ENCODE measurements at places on chromosomes 5 and 9.

- no peak for DNase-seq
These were observed 8.0 kb downstream of the SYNPO start for GRCh38 chr5:150648294-150649107.

GRCh38 chr9:88926781-88927505 lies 64.3 kb upstream of the S1PR3 start:
- no peak for DNase-seq

GRCh38 chr9:18906656-18907395 lies 126.2 kb downstream of the SAXO1 start:
- DNase-seq = no peak

- DNase-seq = no peak
These were observed 291.4 kb downstream of the CSNK1G3 start for GRCh38 chr5:123803359-123803758.

GRCh38 chr5:94776167-94776566 lies 157.7 kb downstream of the SLF1 start:
- no peak for DNase-seq

GRCh38 chr5:1644810-1645571 lies 121.2 kb upstream of the LPCAT1 start:
- peak; percentile 85 for DNase-seq

- DNase-seq = no peak
These were observed 275.1 kb downstream of the SLF1 start for GRCh38 chr5:94893412-94894135.

All from stimulated activated CD4-positive, alpha-beta T cell treated with anti-CD3 and anti-CD28 coated beads, Interleukin-15, amount 100 ng/mL, for 24 hours (primary cell).